ENCODE measurements at places on chromosomes 12 and 14. TPM values are rescaled to one million over a fixed set of nuclear protein-coding genes. Genes with fewer than 3 reads are reported as not detected.

The KRT7 gene
- 72.6 TPM for total RNA-seq

The EML5 gene
- 1.8 TPM for total RNA-seq

The RTN1 gene
- 0.57 TPM for total RNA-seq

The REP15 gene
- total RNA-seq = 0.86 TPM

The KRT6A gene
- total RNA-seq = 0.66 TPM

The GRIN2B gene
- 14.2 TPM for total RNA-seq

The GALNT8 gene
- not detected for total RNA-seq

The PMCH gene
- not detected for total RNA-seq

The NFE2 gene
- 1.3 TPM for total RNA-seq

The PTPRQ gene
- not detected for total RNA-seq

The ARHGEF40 gene
- 6.3 TPM for total RNA-seq
